Pancreas (tissue), 10 donors: ENCODE measurements at places on chromosomes 1 and 21.

- peak; percentile 21 for DNase-seq
Observed at GRCh38 chr1:58941471-58942289, 157.8 kb upstream of the JUN start.

DNA sequence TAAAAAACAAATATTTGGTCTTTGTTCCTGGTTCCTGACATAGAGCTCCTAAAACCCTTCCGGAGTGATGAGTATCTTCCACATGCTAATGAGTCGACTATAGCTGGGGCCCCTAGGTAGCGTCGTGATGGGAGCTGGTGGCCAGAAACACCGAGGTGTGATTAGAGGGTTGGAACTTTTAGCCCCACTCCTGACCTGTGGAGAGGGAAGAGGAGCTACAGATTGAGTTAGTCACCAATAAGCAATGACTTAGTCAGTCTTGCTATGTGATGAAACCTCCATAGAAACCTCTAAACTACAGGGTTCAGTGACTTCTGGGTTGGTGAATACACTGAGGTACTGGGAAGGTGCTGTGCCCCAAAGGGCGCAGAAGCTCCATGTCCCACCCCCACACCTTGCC lies 30.1 kb upstream of the PLD5 start:
- DNase-seq: no peak

- no peak for DNase-seq
Observed at GRCh38 chr1:185541871-185542301, 192.3 kb upstream of the HMCN1 start.

- no peak for DNase-seq
Observed at GRCh38 chr1:27658951-27659496, 13.0 kb downstream of the IFI6 start.

DNA sequence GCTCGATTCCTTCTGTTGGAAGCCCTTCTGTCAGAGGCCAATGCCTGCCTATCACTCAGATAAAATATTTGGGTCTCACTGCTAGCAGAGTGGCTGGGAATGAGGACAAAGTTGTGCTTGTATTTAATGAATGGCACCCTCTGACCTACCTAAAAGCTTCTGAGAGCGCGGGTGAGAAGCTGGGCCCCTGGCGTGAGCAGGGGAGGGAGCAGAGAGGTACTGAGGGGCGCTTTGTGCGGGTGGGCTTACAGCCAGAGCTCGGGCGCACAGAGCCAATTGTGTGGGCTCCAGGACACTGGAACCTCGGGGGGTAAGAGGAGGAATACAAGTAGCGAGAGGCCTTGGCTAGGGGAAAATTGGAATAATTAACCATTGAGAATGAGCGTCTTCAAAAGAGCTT lies 32.3 kb downstream of the PCAT6 start:
- DNase-seq: no peak

- no peak for DNase-seq
Observed at GRCh38 chr21:24844671-24845070, 762.6 kb downstream of the MRPL39 start.

DNA sequence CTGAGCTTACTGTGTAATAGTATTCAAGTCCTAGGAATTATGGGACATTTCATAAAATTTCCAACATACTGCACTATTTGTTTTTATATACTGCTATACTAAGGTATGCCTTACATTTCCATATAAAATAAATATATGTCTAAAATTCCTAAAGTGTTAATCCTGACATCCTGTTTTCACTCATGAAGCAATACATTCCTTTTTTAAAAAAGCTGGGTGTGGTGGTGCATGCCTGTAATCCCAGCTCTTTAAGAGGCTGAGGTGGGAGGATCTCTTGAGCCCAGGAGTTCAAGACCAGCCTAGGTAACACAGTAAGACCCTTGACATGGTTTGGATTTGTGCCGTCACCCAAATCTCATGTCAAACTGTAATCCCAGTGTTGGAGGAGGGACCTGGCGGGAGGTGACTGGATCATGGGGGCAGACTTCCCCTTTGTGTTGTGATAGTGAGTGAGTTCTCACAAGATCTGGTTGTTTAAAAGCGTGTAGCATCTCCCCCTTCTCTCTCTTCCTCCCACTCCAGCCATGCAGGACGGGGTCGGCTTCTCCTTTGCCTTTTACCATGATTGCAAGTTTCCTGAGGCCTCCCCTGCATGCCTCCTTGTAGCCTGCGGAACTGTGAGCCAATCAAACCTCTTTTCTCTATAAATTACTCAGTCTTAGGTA lies 5.8 kb downstream of the CDC42BPA start:
- DNase-seq: no peak

DNA sequence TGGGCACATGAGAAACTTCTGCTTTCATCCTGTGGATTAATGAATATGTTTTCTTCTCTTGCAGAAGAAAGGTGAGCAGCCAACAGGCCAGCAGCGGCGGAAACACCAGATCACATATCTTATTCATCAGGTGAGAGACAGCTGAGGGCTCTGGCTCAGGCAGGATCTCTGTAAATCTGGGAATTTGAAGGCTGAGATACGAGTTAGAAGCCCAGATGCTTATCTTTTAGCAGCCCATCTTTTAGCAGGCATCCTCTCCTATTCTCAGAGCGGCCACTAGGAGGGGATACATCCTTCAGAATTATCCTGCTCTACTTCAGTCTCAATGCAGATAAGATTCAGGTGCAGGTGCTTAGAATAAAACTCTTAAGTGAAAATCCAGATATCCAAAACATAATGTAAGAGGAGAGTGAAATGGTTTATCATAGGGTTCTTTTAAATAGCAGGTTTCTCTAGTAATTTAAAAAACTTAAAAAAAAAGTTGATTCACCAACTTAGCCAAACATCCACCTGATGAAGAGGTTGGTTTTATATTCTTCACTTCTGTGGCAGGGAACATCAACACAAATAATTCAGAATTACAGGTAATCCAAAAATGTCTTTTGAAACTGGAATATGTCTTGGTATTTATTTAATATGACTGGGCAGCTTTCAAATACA lies 19.3 kb downstream of the SH2D2A start:
- DNase-seq: no peak

- DNase-seq: no peak
Observed at GRCh38 chr21:35438643-35439404, 389.7 kb upstream of the RUNX1 start.

DNA sequence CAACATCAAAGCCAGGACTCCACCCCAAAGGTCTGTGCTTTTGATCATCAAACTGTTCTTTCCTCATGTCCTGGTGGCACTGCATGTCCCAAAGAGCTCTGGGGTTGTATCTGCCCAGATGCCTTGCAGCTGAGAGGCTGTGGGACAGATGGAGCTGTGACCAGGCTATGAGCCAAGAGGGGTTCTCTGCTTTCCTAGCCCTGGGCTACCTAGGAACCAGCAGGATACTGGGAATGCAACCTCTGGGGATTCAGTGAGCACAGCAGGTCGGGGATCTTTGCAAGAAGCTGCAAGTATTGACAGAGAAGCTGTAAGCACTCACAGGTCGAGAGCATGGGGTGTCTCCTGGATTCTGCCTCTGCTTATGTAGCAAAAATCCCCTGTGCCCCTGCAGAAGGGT lies 186.6 kb downstream of the GRIK3 start:
- DNase-seq: no peak

- no peak for DNase-seq
Observed at GRCh38 chr1:244887281-244887680, 22.9 kb upstream of the HNRNPU start.

GRCh38 chr1:206699000-206699586 lies 14.4 kb downstream of the MAPKAPK2 start:
- no peak for DNase-seq

DNA sequence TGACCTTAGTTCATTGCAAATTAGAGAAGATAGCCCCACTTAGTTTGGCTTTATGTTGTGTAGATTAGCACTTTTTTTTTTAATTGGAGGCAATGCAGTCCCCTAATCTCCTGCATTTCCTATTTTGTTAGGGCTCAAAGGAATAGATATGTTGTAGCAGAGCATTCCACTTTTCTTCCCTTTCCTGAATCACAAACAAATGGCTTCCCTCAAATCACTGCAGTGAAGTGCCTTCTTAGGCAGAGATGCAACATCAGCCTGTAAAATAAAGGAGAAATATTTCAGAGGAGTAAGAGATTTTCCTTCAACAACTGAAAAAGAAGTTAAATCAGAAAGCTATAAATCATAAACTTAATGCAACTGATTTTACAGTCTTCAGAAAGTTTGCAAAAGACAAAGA lies 271.8 kb upstream of the C1orf105 start:
- no peak for DNase-seq

DNA sequence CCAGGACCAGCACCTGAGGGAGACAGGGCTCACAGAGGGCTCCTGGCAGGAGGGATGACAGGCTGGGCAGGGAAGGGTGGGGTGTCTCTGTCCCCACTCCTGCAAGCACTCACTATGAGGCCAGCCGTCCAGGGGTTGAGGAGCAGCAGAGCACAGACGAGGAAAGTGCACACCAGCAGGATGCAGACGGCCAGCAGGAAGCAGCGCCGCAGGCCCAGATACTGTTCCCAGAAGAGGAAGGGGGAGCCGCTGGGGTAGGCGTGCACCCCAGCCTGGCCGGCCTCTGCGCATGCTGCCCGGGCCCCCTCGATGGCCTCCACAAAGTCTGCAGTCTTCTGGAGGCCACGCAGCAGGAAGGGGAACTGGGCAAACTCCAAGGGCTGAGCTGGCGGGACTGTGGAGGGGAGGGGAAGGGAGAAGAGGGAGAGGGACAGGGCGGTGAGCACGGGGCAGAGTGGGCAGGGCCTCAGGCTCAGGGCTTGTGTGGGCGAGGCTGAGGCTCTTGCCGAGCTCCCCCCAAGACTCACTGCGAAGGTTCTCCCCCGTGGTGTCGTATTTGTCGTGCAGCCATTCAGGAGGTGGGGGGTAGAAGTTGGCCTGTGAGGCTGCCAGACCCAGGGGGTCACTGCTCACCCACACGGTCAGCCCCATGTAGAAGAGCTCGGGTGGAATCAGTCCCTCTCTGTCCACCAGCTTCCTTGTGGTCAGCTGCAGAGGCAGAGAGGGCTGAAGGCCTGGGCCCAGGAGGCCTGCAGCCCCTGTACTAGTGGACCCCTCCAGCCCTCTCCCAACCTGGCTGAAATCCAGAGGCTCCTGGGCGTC lies 16.5 kb downstream of the PTCH2 start:
- DNase-seq: no peak

- no peak for DNase-seq
Observed at GRCh38 chr1:115577513-115577912, 64.3 kb upstream of the VANGL1 start.

DNA sequence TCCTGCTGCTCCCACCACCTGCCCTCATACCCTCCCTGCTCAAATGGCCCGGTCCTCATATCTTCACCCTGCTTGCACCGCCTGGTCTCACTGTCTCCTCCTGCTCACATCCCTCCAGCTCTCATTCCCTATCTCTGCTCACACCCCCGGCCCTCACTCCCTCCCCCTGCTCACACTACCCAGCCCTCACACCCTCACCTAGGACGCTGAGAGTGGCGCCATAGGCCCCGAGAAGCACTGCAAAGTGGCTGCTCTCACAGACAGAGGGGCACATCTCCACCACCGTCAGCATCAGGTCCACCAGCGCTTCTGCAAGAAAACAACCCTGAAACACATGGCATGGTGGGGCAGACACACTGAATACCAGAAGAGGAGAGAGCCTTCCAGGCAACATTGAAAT lies 38.6 kb downstream of the MRAP start:
- no peak for DNase-seq

- no peak for DNase-seq
Observed at GRCh38 chr1:200099040-200099439, 71.5 kb downstream of the NR5A2 start.

DNA sequence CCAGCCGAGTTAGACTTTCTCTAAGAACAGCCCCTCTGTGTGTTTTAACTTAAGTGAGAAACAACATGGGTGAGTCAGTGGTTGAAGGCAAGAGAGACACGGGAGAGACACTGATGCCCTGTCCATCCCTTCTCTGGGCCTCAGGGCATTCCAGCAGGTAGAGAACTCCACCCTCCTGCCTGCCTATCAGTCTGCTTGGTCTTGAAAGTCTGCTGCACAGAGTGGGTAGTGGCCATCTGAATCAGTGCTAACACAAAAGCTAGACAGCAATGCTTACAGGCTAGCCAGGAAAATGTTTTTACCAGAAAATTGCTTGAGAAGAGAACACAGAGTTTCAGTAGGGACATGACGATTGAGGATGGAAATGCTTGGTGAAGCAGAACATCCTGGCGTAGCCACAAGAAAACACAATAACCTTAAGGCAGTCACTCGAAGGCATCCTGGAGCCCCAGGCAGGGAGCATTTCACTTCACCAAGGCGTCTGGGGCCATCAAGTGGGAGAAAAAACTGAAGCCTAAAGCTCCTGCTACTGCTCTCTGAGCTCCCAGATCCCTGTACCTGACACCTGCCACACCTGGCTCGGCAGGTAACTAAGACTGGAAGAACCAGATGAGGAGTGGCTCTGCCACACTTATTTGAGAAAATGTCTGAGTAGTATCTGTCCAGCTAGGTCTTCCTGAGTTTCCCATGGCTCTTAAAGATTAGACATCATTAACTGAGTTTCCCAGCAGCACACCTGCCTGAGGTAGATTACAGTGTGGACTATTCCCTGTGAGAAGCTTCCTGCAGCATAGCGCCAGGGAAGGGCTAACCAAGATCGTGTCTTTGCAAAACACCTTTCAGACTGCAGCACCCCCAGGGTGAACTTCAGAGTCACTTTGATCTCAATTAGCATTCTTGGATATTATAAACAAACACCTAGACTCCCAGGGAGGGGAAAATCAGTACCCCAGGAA lies 18.1 kb upstream of the LBR start:
- peak; percentile 10 for DNase-seq

DNA sequence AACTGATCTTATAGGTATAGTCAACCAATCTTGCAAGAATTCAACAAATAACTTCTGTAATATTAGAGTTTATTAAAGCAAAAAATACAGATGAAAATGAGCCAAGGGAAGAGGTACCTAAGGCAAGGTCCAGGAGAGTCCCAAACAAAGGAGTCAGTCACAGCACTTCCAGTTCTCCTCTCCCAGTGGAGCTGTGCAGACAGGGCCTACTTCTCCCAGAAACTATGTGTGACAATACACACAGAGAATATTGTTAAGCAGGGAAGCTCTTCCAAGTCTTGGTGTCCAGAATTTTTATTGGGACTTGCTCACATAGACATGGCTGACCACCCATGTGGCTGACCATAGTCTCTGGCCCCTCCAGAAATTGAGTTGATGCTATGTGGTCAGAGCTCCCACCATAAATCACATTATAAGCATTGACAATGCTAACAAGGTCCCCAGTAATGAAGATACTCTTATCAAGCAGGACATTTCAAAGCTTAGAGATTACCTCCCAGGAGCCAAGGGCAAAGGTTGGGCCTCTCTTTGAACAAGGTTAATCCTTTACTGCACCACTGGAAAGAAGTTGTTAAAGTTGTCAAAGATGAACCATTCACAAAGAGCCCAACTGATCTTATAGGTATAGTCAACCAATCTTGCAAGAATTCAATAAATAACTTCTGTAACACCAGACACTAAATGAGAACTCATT lies 3.5 kb upstream of the CD244 start:
- no peak for DNase-seq
